ENCODE measurements at places on chromosomes 7 and 10. TPM values are rescaled to one million over a fixed set of nuclear protein-coding genes. Genes with fewer than 3 reads are reported as not detected.

The GATA3 gene
- 1.0 TPM for total RNA-seq

The SOSTDC1 gene
- total RNA-seq = 4.3 TPM

The PRRT4 gene
- 0.54 TPM for total RNA-seq

The DGKB gene
- 0.54 TPM for total RNA-seq

The KLF14 gene
- 0.15 TPM for total RNA-seq

The SPDYE8 gene
- total RNA-seq = not detected

The SCART1 gene
- total RNA-seq = 0.56 TPM

The SYT15 gene
- total RNA-seq = 4.1 TPM

The BLVRA gene
- 50.9 TPM for total RNA-seq

The TUBAL3 gene
- 1.0 TPM for total RNA-seq

The AASS gene
- total RNA-seq = 14.3 TPM

The MYL7 gene
- 13,263 TPM for total RNA-seq

The OSBPL3 gene
- total RNA-seq = 12.9 TPM

The STEAP1 gene
- total RNA-seq = 4.1 TPM

The PDK4 gene
- total RNA-seq = 842 TPM

The TMEM196 gene
- not detected for total RNA-seq

The CARD11 gene
- total RNA-seq = 0.96 TPM

The NKX2-3 gene
- not detected for total RNA-seq

The PAPOLB gene
- total RNA-seq = 0.39 TPM

The KLHDC10 gene
- total RNA-seq = 29.4 TPM

The EPDR1 gene
- 24.0 TPM for total RNA-seq

The MBL2 gene
- not detected for total RNA-seq

The RPP30 gene
- total RNA-seq = 35.5 TPM

The STK31 gene
- 0.47 TPM for total RNA-seq

The POLR2J2 gene
- 4.2 TPM for total RNA-seq

The HSPA12A gene
- 21.9 TPM for total RNA-seq

The NUTM2E gene
- total RNA-seq = not detected

The PLAU gene
- total RNA-seq = 4.8 TPM

The AMZ1 gene
- total RNA-seq = 1.0 TPM

The BICC1 gene
- total RNA-seq = 15.9 TPM

The GNAI1 gene
- total RNA-seq = 10.0 TPM

The GPER1 gene
- 6.7 TPM for total RNA-seq

The PCLO gene
- 3.2 TPM for total RNA-seq

The GPR22 gene
- total RNA-seq = 15.8 TPM

The GIMAP7 gene
- total RNA-seq = 13.7 TPM

The PRKG1 gene
- 49.9 TPM for total RNA-seq

The PKD2L1 gene
- not detected for total RNA-seq

The C7orf33 gene
- total RNA-seq = not detected

The ASB10 gene
- 21.0 TPM for total RNA-seq

The HOXA4 gene
- 0.12 TPM for total RNA-seq

The RBM20 gene
- total RNA-seq = 92.0 TPM

The ENTPD1 gene
- 14.8 TPM for total RNA-seq

The NME8 gene
- total RNA-seq = not detected

The NEURL1 gene
- total RNA-seq = 0.11 TPM

Measured in right cardiac atrium (tissue), 5 donors.